Activated T-helper 1 cell treated with anti-CD3 and anti-CD28 coated beads, Interleukin-2, amount 50 U/mL, for 16 hours (primary cell): ENCODE measurements at places on chromosomes 7 and 10.

DNA sequence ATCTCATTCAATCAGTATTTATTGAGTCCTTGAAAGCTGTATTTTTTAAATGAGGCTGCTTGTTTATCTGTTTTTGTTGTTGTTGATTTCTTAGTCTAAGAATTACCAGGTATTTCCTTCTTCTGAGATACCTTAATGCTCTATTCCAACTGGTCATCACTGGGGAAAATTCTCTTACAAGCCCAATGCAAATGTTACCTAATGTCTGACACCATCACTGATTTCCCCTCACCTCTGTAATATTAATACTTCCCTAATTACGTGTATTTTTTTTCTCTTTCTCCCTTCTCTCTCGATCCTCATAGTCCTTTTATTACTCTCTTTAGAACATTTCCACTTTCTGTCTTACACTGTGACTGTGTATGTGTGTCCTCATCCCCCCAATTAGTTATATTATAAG is 13.9 kb downstream of the HDAC9 start:
- no peak for DNase-seq

GRCh38 chr7:2732959-2733584 is 45.1 kb downstream of the AMZ1 start:
- DNase-seq, result no peak

GRCh38 chr7:127702938-127703337 is 50.9 kb downstream of the SND1 start:
- DNase-seq, result no peak

DNA sequence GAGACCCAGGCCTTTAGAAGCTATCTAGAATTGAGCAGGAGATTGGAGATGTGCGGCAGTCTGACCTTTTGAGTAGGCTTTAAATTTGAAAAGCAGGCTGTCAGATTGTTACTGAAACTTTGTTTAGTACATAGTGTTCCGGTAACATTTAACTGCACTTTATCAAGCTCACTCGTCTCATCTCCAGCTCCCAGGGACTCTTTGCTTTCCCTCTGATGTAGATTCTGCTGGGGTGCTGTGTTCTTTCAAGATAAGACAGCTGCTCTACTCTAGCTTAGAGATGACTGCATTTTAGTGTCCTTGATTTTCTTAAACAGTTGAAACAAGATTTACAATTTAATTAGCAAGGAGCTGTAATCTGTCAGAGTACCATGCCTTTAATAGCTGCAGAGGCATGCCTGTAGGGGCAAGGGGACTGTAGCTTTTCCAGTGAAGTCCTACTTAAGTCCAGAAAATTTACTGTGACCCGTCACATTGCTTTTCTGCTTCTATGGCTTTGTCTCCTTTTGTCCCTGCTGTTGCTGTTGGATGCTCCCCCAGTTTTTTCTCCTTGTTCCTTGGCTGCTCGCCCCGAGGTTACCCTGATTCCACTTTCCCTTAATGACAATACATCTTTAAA is 56.4 kb upstream of the MTPN start:
- DNase-seq, result no peak

- DNase-seq, result no peak
These were observed 123.2 kb downstream of the HERPUD2 start for GRCh38 chr7:35571611-35572240.

DNA sequence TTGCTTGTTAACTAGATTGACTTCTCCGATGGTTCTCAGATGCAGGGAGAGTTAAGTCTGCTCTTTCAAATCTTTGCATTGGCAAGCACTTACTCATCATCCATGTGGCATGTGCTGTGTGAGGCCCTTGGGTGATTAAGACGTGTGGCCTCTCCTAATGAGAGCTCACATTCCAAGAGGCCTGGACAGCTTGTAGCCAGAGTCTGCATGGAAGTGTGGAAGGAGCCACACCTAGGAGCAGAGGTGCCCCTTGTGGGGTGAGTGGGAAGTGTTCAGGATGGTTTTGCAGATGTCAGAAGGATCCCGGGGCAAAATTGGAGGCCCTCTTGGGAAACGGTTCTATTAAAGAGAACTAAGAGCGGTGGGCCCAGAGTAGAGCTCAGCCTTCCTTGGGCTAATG is 225.9 kb downstream of the PAXIP1 start:
- no peak for DNase-seq

GRCh38 chr7:11760372-11760771 is 71.6 kb downstream of the THSD7A start:
- no peak for DNase-seq

GRCh38 chr7:112206238-112206990 is at the start of the genes DOCK4 and ZNF277:
DOCK4 (minus strand) TSS chr7:112206399; CDS start chr7:112206138, 261 bp downstream.
ZNF277 (plus strand) TSS chr7:112206695; CDS start chr7:112206717, 22 bp downstream.
- peak; percentile 99 for DNase-seq

GRCh38 chr10:61627266-61627665 is 35.5 kb upstream of the CABCOCO1 start:
- no peak for DNase-seq

GRCh38 chr7:112176241-112176640 is 30.0 kb downstream of the DOCK4 start:
- no peak for DNase-seq

GRCh38 chr7:127251465-127252376 is 1.0 kb downstream of the GRM8 start:
- DNase-seq, result no peak

GRCh38 chr7:135980665-135981180 is 3.6 kb upstream of the MTPN start:
- peak; percentile 29 for DNase-seq

- no peak for DNase-seq
These were observed 29.0 kb downstream of the IQCE start for GRCh38 chr7:2587778-2588177.

DNA sequence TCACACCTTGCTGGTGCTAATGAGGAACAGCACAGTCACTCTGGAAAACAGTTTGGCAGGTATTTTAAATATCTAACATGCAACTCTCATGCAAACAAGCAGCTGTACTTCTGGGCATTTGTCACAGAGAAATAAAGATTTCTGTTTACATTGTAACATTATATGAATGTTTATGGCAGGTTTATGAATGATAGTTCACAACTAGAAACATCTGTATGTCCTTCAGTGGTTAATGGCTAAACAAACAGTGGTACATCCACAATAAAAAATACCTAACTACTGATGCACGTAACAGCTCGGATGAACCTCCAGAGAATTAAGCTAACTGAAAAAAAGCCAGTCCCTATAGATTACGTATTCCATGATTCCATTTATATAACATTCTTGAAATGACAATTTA is 109.6 kb downstream of the GPR37 start:
- no peak for DNase-seq

- DNase-seq, result no peak
These were observed 154.7 kb downstream of the PON1 start for GRCh38 chr7:95169678-95170077.

GRCh38 chr7:65938336-65938895 is 43.6 kb downstream of the GUSB start:
- DNase-seq, result no peak

DNA sequence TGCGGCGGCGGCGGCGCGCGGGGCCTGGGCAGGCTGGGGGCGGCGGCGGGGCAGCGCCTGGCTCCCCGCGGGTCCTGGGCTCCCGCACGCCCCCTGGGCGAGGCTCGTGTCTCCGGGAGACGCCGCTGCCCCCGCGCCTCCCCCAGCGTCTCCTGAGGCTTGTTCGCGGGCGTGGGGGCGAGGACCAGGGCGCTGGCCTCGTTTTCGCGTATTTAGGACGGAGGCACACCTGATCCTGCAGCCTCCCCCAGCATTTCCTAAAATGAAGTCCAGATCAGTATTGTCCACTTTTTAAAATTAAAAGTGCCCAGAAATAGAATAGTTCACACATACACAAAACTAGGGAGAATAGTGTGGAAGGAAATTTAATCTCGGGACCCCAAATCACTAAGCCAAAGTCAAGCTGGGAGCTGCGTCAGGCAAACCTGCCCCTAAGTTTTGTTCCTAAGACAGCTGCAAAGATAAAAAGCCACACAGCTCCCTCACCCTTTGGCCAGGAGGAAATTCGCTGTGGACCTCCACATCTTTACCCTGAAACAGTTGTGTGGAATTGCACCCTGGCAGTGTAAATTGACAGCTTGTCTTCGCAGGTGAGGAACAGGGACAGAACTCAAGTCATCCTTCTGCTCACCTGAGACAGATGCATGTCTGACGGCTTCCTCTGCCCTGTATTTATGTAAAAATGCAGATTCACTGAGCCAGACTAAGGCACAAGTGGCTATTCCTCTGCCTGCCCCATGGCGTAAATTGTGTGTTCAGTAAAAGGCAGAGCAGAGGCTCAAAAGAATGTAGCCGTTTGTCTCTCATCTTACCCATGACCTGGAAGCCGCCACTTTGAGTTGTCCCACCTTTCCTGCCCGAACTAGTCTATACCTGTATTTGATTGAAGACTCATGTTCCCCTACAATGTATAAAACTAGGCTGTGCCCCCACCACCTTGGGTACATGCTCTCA is 740 bp downstream of the GALNT11 start:
- DNase-seq, result no peak

DNA sequence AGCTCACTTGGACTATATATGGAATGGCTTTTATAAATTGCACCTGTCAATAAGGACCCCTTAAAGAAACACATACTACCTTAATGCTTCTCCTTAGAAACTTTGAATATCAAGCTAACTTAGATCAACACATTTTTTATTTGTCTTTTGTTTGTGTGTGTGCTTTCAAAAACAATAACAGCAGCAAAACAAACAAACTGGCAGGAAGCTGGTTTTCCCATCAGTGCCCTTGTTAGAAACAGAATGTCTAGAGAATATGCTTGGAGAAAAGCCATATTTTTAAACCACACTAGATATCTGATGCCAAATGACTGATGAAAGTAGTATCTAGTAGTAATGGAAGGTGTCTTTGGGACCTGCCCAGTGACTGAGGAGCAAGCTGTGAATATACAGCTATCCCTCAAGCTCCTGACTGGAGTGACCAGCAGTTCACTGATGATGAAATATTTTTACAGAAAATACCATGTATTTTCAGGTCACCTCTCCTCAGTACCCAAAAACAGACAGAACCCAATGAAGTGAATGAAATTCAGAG is 1.0 kb downstream of the PDE1C start:
- DNase-seq, result no peak

- no peak for DNase-seq
These were observed 52.5 kb upstream of the LHFPL3 start for GRCh38 chr7:104275900-104276299.
